Activated T-cell treated with anti-CD3 and anti-CD28 coated beads, Interleukin-2, amount 50 U/mL, for 48 hours (primary cell): ENCODE measurements at places on chromosomes 12 and 14.

DNA sequence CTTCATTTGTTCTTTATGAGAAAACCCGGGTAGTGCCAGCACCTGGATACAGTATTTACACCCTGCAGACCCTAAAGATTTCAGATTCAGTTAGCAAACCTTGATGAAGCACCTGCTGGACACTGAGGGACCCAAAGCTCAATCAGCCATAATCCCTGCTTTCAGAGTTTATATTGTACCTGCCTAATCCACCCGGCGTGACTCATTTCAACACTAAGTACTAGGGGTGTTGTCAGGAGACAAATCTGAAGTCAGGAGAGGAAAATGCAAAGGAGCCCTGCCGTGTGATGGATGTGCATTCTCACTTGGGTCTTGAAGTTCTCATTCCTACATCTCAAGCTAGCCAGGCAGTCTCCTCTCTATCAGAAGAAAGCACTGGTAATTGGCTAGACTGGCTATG, 176.7 kb upstream of the BCL2L14 start:
- DNase-seq, result no peak

DNA sequence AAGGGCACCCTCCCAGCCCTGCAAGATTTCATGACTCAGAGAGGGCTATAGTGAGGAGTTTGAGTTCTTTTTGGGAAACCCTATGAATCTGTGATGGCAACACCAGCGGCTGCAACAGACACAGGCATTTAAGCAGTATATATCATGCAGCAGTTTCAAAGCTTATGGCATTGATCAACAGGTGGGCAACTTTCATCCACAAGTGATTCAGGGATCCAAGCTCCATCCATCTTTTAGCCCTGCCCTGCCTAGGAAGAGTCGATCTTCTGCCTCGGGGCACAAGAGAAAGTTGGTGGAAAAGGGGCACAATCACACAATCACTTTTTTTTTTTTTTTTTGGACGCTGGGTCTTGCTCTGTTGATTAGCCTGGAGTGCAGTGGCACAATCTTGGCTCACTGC, 8.3 kb upstream of the FAM222A start:
- DNase-seq, result no peak

- no peak for DNase-seq
These were observed 268.1 kb downstream of the EGLN3 start for GRCh38 chr14:33682760-33683159.

GRCh38 chr12:70692681-70693288, 55.6 kb upstream of the PTPRB start:
- DNase-seq, result no peak

- no peak for DNase-seq
These were observed 64.5 kb downstream of the FOXG1 start for GRCh38 chr14:28831126-28831525.

DNA sequence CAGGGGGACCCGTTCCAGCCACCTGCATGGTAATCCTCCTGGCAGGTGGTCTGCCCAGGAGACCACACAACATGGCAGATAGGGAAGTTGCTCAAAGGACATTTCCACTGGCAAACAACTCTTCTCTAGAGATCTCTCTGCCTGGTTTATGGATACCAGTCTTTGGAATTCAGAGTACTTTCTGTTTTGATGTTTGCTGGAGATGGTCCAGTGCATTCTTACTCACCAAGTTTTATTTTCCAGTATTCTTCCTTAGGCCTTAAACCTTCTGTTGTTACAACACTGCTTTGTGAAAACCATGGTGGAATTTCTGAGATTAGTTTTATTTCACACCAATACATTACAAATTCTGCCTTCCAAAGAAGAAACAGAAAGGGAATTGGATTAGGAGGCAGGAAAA, 428.3 kb downstream of the FUT8 start:
- no peak for DNase-seq

DNA sequence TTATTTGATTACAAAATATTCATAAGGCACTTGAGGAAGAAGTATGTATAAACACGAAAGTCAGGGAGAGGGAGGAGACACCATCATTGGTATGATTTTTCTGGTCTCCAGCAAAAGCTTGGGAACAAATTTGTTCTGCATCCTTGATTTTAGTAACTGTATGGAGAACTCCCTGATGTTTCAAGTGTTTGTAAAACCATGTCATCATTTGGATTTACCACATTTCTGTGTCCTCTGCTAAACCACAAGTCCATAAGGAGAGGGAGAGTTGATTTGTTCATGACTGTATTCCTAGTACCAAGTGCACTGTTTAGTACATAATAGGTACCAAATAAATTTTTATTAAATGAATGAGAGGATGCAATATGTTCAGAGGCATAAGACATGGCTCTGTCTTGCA, 181.1 kb downstream of the BTG1 start:
- no peak for DNase-seq

- DNase-seq, result no peak
These were observed 15.0 kb upstream of the PSMA6 start for GRCh38 chr14:35277179-35277578.

- no peak for DNase-seq
These were observed 105.2 kb downstream of the DNAI7 start for GRCh38 chr12:25089738-25090137.

DNA sequence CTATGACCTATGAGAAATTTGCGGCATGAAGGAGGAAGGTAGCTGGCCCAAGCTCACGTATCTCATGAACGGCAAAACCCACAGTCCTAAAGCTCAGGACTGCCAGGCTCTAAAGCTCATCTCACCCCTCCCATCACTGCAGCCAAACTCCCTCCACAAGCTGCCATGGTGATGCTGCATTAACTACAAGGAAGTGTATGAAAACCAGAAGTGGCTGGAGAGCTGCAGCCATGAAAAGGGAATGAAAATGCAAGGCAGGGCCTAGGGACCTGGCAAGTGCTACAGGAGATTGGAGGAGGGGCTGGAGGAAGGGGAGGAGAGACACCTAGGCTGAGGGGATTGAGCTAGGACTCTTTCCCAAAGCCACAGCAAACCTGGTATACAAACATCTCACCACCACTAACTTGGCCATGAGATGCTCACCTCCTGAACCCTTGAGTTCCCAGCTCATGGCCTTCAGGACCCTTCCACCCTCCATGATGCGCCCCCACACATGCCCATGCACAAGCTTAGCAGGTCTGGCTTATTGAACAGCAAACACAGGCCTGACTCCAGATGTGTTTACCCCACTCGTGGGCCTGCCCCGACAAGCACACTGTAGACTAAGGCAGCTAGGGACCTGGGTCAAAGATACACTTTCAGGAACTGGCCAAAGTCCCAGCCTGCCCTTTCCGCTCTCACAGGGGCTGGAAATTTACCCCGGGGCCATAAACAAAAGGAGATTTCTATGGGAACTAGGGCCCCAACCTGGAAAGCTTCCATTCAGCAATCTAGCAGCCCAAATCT, 42.0 kb downstream of the LTBP2 start:
- no peak for DNase-seq

GRCh38 chr14:82854901-82855300, 1321.2 kb upstream of the SEL1L start:
- DNase-seq, result no peak

DNA sequence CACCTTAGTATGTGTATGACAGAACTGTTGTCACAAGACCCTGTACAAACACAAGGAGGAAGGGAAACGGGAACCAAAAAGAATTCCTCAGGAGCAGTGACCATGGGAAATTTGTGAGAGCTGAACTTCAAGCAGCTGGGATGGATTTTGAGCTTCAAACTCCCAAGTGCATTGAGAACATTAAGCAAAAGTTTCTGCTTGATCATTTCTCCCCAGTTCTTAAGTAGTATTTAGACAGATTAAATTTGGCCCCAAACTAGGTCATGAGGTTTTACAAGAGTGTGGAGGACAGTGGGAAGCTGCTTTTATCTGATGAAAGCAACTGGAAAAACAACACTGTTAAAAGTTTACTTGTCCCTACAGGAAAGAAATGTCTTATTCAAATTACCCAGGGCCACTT, 206.0 kb upstream of the DCN start:
- no peak for DNase-seq

- DNase-seq, result no peak
These were observed 229.1 kb upstream of the PELI2 start for GRCh38 chr14:55889124-55889523.

DNA sequence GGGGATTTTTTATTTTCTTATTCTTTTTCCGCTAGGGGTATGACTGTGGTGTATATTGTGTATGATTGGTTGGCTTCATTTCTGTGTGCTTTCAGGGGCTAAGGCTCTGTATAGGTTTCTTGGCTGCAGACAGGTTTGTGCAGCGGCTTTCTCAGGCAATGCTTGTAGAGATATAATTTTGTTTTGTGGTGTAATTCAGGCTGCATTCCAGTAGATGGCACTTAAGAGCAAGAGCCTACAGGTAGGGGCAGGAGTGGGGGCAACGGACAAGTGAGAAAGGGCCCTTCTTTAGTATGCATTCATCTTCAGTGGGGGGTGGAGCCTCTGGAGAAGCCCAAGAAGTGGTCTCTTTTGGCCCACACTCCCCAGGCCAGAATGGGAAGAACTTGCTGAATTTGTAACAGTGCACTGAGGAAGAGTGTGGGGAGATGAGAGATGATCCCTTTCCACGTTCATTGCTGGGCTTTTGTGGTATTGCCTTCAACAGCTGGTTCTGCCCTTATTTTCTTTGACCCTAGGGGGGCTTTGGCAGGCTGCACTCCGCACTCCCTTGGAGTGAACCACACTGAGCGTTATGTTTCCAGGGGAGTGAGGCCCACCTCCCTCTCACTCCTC, 78.6 kb downstream of the IFNG-AS1 start:
- no peak for DNase-seq

- peak; percentile 48 for DNase-seq
These were observed 41.4 kb downstream of the ACTN1 start for GRCh38 chr14:68937471-68938270.

DNA sequence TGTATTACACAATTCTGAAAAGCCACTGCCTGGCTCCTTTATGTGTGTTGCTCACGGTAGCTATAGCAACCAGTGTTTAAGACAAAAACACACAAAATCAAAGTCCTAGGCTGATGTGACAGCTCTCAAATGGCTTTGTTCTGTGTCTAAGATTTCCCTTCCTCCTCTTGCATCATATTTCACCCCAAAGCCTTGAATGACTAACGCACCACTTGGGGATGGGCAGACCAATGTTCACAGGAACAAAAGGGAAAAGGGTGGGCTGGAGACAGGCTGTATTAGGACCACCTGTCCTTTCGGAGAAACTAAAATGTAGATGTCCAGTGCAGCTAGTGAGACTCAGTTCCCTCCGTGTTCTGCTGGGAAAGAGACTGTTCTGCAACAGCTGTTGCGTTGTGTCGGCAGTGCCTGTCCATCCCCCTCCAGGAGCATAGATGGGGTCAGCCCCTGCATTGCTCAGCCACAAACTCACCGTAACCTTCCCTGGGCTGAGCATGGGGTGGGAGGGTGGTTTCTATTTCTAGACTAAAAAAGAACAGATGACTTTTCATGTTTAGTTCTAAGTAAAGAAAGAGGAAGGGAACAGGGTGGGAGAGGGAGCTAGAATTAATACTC, 26.8 kb upstream of the DAAM1 start:
- peak; percentile 20 for DNase-seq

- DNase-seq, result no peak
These were observed 44.1 kb downstream of the TSPAN11 start for GRCh38 chr12:30970559-30971197.

DNA sequence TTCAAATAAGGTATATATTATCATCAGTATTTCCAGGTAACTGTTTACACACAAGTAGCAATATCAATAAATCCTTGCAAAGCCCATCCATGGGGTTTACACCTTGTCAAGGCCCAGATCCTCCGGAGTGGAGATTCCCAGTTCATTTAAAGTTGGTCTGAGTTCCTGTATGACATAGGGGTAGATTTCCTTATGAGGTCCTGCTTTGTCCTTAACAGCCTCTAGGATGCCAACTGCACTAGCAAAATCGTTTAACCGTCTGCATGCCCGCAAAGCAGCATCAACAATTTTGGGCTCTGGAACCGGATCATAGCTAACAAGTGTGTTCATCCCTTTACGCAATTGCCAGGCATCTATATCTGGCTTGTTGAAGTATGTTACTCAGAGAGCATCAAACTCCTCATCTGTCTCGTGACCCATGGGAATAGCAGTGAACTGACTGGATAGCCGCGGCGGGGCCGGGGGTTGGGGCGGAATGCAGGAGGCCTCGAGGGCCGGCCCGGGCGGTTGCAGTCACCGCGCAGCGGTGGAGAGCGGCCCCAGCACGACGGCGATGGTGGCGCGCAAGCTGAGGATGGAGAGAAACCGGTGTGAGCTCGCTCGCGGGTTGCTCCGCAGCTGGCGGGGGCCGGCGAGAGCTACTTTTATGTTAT, 30.6 kb upstream of the FBXO34 start:
- DNase-seq, result no peak

DNA sequence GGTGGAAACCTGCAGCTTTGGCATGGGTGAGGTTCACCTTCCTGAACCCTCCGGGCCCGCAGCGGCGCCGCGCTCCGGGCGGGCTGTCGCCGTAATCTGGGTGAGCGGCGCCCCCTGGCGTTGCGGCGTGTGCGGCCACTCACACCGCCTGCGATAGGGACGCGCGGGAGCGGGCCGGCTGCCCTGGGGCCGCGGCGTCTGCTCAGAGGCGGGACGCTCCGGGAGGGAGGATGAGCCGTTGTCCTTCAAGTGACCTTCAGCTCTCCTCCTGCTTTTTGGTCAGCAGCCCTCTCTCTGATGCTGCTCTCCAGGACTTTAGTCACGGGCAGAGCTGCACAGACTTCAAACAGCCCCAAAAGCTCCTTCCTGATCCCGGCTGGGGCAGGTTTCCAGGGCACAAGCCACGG, 211.7 kb upstream of the FKBP4 start:
- DNase-seq, result peak; percentile 81

DNA sequence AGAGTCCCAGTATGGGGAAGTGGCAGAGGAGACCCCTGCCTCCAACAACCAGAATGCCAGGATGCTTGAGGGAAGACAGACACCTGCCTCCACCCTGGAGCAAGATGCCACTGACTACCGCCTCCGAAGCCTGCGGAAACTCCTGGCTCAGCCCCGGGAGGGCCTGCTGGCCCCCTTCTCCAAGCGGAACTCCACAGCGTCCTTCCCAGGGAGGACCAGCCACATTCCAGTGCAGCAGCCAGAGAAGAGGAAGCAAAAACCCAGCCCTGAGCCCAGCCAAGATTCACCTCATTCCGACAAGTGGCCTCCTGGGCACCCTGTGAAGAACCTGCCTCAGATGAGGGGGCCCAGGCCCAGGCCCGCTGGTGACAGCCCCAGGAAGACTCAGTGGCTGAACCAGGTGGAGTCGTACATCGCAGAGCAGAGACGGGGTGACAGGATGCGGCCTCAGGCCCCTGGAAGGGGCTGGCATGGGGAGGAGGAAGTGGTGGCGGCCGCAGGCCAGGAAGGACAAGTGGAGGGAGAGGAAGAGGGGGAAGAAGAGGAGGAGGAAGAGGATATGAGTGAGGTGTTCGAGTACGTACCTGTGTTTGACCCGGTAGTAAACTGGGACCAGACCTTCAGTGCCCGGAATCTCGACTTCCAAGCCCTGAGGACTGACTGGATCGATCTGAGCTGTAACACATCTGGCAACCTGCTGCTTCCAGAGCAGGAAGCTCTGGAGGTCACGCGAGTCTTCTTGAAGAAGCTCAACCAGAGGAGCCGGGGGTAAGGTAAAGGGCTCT, 93.7 kb downstream of the B4GALNT3 start:
- DNase-seq, result peak; percentile 62

- no peak for DNase-seq
These were observed 1413.2 kb downstream of the LRFN5 start for GRCh38 chr14:43019826-43020225.
